Mucosa of gallbladder (tissue), 1 donor: ENCODE measurements at places on chromosomes 1 and 21.

- DNase-seq: no peak
These were observed 178.7 kb downstream of the TNR start for GRCh38 chr1:175564723-175565122.

- no peak for DNase-seq
These were observed 122.6 kb downstream of the KCNJ6 start for GRCh38 chr21:37793660-37794059.

- no peak for DNase-seq
These were observed 2.3 kb downstream of the IL6R start for GRCh38 chr1:154407198-154408091.

GRCh38 chr1:44421446-44421884 is 16.4 kb downstream of the RNF220 start:
- DNase-seq: no peak

GRCh38 chr1:54212872-54213271 is 12.9 kb downstream of the MRPL37 start:
- no peak for DNase-seq

DNA sequence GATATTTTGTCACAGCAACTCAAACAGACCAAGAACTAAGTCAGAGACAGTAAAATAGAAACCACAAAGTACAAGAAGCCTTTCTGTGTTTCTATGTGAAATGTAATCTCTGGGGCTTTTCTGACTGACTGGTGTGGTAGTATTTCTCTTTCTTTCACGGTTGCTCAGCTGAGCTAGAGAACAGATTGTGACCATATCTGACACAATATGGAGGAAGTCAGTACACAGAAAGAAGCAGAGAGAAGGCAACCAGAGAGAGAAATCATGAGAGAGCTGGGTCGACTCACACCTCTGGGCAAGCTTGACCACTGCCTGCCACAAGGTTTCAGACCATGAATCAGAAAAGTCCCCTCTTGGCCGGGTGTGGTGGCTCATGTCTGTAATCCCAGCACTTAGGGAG is 208.9 kb upstream of the GREM2 start:
- DNase-seq: no peak

GRCh38 chr1:108862698-108863477 is 6.0 kb upstream of the AKNAD1 start:
- DNase-seq: no peak

GRCh38 chr1:208888376-208888775 is 644.2 kb upstream of the PLXNA2 start:
- DNase-seq: no peak

- no peak for DNase-seq
These were observed 141.0 kb downstream of the LTN1 start for GRCh38 chr21:28851645-28852044.
